T-helper 17 cell (primary cell): ENCODE measurements at places on chromosomes 12 and 14. TPM values are rescaled to one million over a fixed set of nuclear protein-coding genes. Genes with fewer than 3 reads are reported as not detected.

Gene CDC42BPB
- total RNA-seq: 16.3 TPM

Gene RASSF8
- total RNA-seq: 0.05 TPM

GRCh38 chr12:84561351-84561750 is 351.2 kb downstream of the SLC6A15 start:
- DNase-seq: no peak

- DNase-seq: no peak
Measured at GRCh38 chr12:76449016-76449415, 100.8 kb upstream of the BBS10 start.

DNA sequence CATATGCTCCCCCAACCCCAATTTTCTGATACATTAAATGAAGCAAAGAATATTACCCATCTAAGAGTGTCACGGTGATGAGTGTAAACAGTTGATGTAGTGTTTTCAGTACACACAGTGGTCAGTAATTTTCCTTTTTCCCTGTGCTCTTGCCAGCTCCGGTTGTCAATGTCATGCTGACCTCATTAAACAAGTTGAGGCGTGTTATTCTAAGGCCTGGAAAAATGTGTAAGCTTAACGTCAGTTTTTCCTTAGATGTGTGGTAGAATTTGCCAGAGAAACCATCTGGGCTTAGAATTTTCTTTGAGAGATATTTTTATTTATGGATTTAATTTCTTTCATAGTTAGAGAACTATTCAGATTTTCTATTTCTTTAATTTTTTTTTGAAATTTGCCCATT is 11.7 kb upstream of the SERPINA6 start:
- DNase-seq: no peak

DNA sequence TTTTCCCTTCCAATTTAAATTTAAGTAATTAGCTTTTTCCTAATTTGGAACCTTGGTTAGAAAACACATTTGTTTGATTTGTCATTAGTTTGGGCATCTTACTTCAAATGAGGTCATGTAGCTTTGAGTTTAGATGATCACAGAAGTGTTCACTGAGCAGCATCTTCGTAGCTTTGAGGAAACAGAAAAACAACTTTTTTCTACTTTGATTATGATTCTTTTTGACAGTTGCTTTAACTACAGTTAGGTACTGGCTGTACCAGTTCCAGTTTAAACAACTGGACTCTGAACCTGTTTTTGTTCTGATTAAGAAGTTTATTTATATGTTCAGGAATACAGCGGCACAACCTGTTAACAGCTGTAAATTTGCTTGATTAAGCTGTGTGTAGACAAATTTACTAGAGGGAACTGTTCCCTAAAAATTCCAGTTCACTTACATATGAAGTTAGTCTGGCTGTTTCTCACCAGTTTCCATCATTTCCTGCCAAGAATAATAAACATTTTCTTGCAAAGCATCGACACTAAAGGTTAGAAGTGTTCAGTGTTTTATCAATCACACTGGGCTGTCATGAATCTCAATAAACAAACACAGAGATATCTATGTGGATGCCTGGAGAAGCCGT is 191.9 kb downstream of the RAD51B start:
- DNase-seq: no peak

DNA sequence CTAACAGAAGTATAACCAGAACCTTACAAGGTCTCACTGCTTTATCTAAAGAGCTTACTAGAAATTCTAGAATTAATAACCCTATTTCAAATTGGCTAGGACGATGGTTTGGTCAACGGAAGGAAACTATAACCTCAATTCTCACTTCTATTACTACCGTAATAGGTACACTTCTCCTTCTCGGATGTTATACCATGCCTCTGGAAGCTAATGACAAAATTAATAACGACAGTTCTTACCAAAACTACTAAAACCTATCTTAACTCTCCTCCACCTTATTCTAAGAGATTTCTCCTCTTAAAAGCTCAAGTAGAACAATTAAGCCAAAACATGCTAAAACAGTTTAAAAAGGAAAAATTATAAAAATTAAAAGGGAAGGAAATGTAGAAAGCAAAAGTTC is 23.7 kb upstream of the UBC start:
- DNase-seq: no peak

DNA sequence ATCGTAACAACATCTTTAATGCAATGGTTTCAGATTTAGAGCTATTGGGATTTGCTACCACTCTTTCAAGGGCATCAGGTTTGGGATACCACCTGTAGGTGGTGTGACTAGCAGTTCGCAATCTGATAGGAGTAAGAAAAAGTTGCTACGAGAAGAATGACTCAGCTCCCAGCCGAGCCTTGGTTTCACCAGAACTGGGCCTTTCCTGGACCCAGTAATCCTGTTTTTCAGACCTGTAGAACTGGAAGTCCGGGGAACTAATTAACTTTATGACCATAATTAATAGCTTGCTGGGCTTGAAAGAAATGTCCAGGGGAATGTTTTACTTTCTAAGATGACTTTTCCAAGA is 770 bp downstream of the ABHD4 start:
- no peak for DNase-seq
